Lung (tissue), 17 donors: ENCODE measurements at places on chromosomes 1 and 21. TPM values are rescaled to one million over a fixed set of nuclear protein-coding genes. Genes with fewer than 3 reads are reported as not detected.

- DNase-seq, result peak; percentile 1
Observed at GRCh38 chr1:191174298-191174697, 696.6 kb upstream of the BRINP3 start.

GRCh38 chr1:214008347-214008746 lies 20.6 kb downstream of the PROX1 start:
- DNase-seq, result no peak

GRCh38 chr1:4880626-4881025 lies 226.2 kb downstream of the AJAP1 start:
- DNase-seq, result no peak

GRCh38 chr1:145729196-145729595 lies 9.9 kb downstream of the CD160 start:
- no peak for DNase-seq

DNA sequence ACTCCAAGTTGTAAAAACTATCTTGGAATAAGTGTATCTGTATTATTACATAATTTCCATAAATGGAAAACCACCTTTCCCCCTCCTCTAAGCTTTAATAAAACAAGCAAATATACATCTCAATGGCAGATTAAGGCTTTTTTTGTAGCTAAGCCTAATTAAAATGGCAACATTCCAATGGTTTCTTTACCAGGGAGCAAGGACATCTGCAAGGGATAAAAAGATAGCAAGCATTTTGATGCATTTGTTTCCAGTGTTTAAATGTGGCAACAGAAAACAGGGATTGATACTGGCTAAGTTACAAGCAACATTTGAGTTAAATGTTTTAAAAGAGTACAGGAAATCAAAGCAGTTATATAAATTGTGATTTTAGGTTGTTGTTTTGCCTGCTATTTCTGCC lies 1012.7 kb downstream of the ADGRL2 start:
- DNase-seq, result no peak

- no peak for DNase-seq
Observed at GRCh38 chr1:218582646-218583045, 237.5 kb downstream of the TGFB2 start.

GRCh38 chr1:248361121-248361715 lies at the start of gene OR2T4:
Gene OR2T4 (plus strand): TSS chr1:248361665. CDS start chr1:248361665, 0 bp downstream.
- no peak for DNase-seq

DNA sequence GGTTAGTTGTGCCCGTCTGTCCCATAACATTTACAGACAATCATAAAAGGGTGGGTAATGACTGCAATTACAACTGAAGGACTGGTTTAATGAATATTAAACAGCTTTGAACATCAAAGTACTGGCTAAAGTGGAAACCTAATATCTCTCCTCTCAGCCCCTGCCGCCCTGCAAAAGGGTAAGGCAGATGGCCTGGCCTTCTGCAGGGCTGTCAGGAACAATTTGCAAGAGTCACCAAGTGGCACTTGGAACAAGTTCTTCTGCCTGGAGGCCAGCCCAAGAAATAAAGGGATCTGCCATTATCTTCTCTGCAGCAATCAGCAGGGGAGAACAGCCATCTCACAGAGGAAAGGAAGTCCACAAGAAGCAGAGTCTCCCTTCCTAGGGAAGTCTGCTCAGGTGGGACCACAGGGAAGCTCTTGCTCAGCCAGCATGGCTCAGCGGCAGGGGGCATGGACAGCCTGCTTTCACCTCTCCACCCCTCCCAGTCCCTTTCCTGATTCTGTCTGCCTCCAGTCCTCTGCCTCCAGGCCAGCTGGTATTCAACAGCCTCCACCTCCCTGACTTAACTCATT lies 96.1 kb downstream of the TRABD2B start:
- DNase-seq, result no peak

DNA sequence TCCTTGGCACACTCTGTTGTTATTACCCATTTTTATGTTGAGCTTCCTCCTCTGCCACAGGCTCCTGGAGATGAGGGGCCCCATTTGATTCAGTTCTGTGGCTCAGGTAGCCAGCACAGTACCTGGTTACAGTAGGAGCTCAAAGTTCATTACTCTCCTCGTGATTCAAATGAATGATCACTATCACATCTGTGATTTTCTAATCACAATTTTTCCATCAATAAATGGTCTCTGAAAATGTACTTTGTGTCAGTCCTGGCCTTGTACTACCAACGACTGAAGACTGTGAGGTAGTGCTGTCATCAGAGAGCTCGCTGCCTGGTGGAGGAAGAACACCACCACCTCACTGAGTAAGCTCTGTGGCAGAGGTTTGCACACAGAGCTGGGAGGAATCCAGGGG lies 106.8 kb upstream of the JUN start:
- DNase-seq, result no peak

- no peak for DNase-seq
Observed at GRCh38 chr1:212645546-212646543, 37.3 kb downstream of the ATF3 start.

- no peak for DNase-seq
Observed at GRCh38 chr21:31236528-31236927, 107.5 kb downstream of the TIAM1 start.

DNA sequence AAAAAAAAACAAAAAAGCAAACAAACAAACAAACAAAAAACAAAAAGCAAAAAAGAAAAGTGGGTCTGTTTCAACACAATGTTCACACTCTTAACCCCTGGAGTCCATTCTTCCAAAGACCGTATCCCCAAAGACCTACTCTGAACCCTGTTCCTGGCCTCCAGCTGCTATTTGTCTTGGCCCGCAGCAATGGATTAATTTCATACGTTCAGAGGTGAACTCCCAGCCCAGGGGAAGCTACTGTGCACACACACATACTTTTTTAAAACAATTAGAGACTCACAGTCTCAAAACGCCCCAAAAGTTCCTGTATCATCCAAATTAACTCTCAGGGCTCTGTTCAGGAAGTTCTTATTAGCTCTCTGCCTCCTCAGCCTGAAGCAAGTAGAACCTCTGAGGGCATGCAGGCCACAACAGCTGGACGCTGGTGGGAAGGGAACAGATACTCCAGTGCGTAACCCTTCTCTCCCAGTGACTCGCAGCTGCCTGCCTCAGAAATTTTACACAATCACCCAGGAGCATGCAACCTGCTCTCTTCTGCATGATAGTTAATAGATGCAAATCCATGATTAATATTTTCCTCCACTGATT lies 395.4 kb downstream of the RRAGC start:
- DNase-seq, result no peak

GRCh38 chr1:20423169-20423795 lies 62.7 kb downstream of the CAMK2N1 start:
- DNase-seq, result no peak

- DNase-seq, result no peak
Observed at GRCh38 chr1:184801503-184801902, 46.8 kb upstream of the EDEM3 start.

Gene PBXIP1
- total RNA-seq, result 178 TPM

Gene RYR2
- total RNA-seq, result 2.9 TPM

Gene PTGFRN
- total RNA-seq, result 51.7 TPM

Gene SLC26A9
- 0.14 TPM for total RNA-seq

Gene AGRN
- total RNA-seq, result 124 TPM

Gene HTR6
- total RNA-seq, result not detected
